ENCODE measurements at places on chromosomes 13 and 19. TPM values are rescaled to one million over a fixed set of nuclear protein-coding genes. Genes with fewer than 3 reads are reported as not detected.

- DNase-seq, result no peak
Observed at GRCh38 chr13:21965095-21965494, 294.2 kb downstream of the FGF9 start.

- no peak for DNase-seq
Observed at GRCh38 chr19:48249502-48250014, 6.2 kb downstream of the CARD8 start.

DNA sequence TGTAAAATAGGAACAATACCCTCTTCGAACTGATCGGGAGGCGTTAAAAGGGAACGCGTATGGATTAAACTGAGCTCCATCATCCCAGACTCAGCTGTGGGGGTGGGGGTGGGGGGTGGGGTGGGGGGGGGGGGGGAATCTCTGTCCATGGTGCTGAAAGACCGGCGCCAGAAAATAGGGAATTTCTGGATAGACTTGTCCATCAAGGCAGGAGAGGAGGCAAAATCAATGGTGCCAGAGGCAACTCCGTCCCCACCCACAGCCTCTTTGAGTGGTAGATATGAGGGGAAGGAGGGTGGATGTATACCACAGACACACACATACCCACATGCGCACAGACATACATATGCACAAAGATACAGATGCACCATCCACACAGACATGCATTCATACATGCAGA lies 37.4 kb downstream of the ZNF787 start:
- no peak for DNase-seq

- no peak for DNase-seq
Observed at GRCh38 chr19:30092721-30093569, 150.9 kb downstream of the URI1 start.

DNA sequence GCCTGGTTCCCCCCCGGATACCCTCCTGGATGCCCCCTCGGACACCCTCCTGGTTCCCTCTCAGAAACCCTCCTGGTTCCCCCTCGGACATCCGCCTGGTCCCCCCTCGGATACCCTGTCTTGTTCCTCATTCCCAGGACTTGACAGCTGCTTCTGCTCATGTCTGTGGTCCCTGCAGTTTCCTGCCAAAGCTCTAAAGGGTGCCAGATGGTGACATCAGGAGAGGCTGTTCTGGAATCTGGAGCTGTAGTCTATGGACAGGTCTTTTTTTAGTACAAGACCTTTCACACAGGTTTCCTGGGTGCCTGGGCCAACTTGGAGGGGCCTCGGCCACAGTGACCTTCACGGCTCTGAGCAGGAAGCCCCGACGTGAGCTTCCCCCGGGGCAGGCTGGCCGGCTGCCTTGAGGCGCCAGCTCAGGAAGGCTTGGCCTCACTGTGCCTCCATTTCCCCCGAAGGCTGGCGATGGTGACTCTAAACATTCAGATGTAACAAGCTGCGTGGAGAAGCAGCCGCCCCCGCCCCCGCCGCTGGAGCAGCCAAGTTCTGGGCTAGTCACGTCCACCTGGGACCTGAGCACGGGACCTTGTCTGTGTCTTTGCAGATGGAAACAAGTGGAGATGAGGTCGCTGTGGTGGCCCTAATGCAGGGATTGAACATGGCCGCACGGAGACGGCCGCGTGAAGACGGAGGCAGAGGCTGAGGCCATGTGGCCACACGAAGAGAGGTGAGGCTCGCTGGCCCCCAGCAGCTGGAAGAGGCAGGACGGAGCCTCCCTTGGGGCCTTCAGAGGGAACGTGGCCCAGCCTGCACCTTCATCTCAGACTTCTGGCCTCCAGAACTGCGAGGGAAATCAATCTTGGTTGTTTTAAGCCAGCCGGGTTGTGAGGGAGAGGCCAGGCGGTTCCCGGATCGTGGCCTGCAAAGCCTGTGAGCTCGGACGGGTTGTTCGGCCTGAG lies 12.7 kb downstream of the SGTA start:
- peak; percentile 47 for DNase-seq

GRCh38 chr19:45446295-45446694 lies 21.5 kb upstream of the FOSB start:
- DNase-seq, result peak; percentile 52

DNA sequence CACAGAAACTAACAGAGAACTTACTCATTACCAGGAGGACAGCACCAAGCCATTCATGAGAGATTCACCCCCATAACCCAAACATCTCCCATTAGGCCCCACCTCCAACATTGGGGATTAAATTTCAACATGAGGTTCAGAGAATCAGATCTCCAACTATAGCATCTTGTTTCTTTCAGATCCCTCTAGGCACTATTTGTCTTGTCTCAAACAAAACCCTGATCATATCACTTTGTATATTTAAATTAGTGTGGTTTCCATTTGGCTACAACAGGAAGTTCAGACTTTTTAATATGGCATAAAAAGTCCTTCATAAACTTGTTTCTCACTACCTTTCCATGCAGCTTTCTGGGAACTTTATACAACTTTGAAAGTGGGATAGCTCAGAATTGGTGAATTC lies 699.0 kb upstream of the MIR17HG start:
- no peak for DNase-seq

- peak; percentile 75 for DNase-seq
Observed at GRCh38 chr13:97544031-97544765, 110.2 kb downstream of the RAP2A start.

- no peak for DNase-seq
Observed at GRCh38 chr19:17863520-17864182, 3.9 kb downstream of the RPL18A start.

DNA sequence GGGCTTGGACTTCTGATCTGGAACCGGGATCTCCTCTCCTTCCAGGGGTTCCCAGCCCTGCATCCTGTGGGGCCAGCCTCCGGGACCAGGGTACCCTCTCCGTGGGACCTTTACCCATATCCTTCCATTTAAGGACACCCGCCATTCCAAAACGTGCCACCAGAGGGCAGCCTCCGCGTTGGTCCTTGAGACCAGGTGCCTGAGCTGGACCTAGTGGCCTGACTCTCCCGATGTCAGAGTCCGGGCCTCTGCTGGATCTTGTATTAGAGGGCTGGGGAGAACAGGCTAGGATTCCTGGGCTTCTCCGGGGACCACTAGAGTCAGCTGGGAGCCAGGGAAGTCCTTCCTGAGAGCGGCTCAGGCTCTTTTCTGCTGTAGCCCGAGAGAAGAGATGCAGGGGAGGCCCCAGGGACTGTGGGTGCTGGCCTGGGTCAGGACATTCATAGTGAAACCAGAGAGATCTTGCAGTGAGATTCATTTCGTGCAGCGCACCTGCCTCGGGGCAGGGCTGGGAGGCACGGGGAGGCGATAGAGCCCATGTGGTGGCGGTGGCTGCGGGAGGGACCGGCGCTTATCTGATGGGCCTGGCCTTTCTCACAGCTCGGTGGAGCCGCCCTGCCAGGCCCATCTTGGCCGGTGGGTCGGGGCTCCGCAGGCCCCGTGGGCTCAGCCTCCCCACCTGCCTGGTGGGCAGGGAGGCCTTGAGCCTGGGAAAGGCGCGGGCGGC lies 9.8 kb upstream of the SLC7A10 start:
- DNase-seq, result peak; percentile 55

GRCh38 chr13:74732736-74733385 lies 598.7 kb upstream of the KLF12 start:
- DNase-seq, result no peak

- no peak for DNase-seq
Observed at GRCh38 chr19:38819231-38819920, 6.6 kb upstream of the LGALS4 start.

DNA sequence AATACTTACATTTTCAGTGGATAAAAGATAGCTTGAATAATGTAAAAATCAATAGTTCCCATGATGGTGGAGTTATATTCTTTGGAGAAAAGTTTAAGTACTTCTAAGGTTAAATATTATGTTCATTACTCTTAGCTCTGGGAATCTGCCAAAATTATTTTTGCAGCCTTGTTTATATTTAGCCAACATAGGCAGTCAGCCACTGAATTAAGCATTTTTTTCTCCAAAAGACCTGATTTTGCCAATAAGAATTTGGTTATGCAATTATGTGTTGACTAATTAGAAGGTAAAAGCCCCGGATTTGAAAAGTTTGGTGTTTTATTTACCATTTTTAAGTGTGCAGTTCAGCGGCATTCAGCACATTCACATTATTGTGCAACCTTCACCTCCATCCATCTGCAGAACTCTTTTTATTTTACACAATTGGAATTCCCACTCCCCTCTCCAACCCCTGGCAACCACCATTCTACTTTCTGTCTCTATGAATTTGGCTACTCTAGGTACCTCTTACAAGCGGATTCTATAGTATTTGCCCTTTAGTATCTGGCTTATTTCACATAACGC lies 90.1 kb upstream of the C1QTNF9B start:
- DNase-seq, result peak; percentile 84

- no peak for DNase-seq
Observed at GRCh38 chr13:113207460-113207859, 1.0 kb downstream of the PCID2 start.

- DNase-seq, result no peak
Observed at GRCh38 chr13:84686458-84686857, 804.2 kb upstream of the SLITRK1 start.

DNA sequence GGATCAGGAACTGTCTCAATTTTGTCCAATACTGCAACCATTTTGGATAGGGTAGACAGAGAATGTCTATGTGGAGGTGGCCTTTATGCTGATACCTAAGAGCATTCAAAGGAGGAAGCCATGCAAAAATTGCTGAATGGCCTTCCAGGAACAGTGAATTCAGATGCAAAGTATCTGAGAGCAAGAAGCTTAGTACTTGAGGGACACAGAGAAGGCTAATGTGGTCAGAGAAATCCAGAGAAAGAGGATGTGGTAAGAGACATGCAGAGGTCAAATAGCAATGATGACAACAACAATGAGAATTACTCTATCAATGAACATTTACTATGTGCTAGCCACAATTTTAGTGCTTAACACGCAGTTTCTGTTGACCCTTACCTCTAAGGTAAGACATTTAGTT lies 785.6 kb upstream of the KLHL1 start:
- DNase-seq, result no peak

DNA sequence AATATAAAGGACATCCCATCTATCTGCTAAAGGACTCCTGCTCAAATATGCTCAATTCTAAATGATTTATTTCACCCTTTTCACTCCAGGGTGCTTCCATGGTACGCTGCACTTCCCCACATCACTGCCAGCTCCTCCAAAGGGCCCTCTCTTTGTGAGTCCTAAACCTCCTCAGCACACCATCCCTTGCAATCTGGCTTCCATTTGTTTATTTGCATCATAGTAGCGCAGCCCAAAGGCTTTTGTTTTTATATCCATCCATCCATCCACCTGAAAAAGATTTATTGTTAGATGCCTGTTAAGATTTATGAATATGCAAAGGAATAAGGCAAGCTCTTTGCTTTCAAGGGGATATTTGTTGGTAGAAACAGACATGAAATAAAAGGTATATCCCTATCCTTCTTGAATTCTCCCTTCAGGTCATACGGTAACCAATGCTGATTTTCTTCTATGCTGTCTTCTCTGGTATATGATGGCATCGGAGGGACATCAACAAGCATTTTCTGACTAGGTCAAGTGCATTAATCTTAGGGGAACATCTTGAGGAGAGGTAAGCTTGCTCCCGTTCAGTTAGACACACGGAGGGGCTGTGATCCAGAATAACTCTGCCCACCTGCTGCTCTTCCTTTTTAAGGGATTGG lies 397.6 kb downstream of the LIG4 start:
- DNase-seq, result no peak

DNA sequence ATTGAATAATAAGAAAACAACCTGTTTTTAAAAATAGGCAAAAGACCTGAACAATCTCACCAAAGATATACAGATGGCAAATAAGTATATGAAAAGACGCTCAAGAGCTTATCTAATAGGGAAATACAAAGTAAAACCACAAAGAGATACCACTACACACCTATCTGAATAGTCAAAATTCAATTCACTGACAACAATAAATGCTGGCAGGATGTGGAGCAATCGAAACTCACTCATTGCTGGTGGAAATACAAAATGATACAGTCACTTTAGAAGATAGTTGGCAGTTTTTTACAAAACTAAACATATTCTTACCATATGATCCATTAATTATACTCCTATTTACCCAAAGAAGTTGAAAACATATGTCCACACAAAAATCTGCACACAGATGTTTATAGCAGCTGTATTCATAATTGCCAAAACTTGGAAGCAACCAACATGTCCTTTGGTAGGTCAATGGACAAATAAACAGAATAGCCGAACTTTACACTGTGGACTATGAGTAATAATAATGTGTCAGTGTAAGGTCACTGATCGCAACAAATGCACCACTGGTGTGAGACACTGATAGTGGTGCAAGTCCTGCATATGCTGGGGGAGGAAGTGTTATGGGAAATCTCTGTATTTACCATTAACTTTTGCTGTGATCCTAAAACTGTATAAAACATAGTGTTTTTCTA lies 20.8 kb downstream of the ZC3H13 start:
- peak; percentile 55 for DNase-seq

DNA sequence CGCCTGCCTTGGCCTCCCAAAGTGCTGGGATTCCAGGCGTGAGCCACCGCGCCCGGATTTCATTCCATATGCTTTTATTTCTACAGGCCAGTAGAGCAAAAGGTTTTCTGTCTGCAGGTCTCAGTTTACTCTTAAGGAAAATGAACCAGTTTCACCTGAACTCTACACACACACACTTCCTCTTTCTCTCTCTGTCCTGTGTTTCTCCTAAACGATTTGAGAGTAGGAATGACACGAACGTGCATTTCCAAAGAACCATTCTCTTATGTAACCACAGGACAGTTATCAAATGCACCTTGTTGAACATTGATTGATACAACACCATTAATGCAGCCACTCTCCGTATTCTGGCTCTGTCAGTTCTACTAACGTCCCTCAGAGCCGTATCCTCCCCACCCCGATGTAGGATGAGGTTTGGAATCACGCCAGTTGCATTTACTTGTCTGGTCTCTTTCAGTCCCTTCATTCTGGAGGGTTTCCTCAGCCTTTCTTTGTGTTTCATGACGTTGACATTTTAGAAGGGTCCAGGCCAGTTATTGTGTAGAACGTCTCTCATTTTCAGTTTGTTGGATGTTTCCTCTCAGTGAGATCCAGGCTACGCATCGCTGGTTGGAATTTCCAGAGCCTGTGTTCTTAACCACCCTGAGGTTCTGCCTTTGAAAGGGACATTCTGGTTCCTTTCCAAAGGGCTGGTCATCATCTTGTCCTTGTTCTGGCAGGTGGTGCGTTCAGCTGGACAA lies 36.0 kb downstream of the BICRA start:
- no peak for DNase-seq

HPN gene
- not detected for total RNA-seq

FXYD3 gene
- not detected for total RNA-seq

C5AR2 gene
- total RNA-seq, result not detected

CRX gene
- not detected for total RNA-seq

KLK12 gene
- total RNA-seq, result not detected

ITGBL1 gene
- 22.2 TPM for total RNA-seq

DIRAS1 gene
- 2.5 TPM for total RNA-seq

ISYNA1 gene
- total RNA-seq, result 3.4 TPM

PRKCG gene
- not detected for total RNA-seq

Measured in IMR-90 (cell line).